ENCODE measurements at places on chromosomes 7 and 10.
A peak's percentile ranks its signal among the peaks of the same experiment; 100 is the strongest.

GRCh38 chr10:43653746-43654145, 5.1 kb upstream of the ZNF32 start:
- DNase-seq, result no peak

DNA sequence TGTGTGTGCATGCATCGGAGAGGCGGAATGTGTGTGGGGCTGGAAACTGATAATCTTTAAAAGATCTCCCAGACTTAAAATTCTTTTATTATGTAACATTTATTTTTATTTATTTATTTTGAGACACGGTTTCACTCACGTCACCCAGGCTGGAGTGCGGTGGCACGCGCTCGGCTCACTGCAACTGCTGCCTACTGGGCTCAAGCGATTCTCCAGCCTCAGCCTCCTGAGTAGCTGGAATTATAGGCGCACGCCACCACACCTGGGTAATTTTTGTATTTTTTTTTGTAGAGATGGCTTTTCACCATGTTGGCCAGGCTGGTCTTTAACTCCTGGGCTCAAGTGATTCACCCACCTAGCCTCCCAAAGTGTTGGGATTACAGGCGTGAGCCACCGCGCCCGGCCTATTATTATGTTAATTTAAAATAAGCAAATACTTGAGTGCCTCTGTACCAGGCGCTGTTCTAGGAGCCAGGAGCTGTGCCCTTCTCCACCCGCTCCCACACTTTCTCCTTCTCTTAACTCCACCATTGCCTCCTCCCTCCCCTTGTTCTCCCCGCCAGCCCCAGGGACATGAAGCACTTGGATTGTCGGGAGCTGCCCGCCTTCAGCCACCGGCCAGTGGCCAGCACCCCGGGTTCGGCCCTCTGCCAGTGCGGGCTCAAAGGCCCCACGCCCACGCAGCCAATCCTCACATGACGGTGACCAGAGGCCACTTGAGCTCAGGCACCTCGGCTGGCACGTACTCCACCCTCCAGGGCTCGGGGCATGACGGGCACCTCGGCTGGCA, 163.6 kb downstream of the DNAJB6 start:
- no peak for DNase-seq

- no peak for DNase-seq
Measured at GRCh38 chr10:90743291-90743690, 114.5 kb downstream of the HTR7 start.

DNA sequence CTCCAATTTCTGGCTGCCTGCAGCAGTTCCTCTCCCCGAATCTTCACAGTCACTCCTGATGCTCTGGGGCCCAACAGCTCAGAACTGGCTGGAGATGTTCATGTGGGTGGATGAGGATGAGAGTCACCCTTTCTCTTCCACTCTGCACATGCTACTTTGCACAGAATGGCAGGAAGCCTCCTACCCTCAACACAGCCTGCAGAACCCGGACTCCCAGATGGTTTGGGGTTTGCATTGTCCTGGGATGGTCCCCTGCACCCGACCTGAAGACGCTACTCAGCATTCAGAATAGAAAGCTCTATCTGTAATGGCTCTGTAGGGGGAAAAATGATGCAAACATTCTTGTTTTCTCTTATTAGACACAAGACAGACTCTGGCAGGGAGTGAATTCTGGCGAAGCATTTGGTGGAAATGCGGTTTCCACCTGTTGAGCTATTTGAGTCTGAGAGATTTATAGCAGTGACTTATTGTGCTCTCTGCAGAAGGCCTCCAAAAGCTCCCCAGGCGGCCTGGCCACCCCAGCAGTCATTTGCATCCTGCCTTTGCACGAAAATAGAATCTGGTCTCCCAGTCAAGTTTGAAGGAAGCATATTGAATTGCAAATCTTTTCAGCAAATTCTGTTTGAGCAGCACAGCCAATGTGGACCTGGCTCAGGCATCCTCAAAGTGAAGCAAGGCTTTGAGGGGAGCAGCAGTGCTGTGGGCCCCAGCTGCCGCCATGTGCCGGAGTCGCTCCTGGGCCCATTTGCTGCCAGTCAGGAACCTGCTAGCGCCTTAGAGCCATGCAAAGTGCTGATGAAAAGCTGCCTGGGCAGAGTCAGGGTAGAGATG, 309.3 kb downstream of the TCERG1L start:
- no peak for DNase-seq

DNA sequence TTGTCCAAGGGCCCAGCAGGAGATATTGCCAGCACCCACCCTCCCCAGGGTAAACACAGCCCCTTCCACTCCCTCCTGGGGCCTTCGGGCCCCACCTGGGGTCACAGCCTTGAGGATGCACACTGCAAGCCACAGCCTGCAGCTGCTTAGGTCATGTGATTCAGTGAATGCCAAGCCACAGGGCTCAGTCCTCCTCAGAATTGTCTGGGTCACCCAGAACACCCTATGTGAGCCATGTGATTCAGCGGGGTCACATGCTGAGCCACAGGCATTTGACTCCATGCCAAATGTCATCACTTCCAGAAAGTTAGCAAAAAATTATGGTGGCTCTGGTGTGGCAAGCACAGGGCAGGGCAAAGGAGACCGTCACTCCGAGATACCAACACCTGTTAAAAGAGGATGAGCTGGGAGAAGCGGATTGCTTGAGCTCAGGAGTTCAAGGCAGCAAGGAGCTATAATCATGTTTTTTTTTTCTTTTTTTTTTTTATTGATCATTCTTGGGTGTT, 17.2 kb upstream of the PSAP start:
- no peak for DNase-seq

DNA sequence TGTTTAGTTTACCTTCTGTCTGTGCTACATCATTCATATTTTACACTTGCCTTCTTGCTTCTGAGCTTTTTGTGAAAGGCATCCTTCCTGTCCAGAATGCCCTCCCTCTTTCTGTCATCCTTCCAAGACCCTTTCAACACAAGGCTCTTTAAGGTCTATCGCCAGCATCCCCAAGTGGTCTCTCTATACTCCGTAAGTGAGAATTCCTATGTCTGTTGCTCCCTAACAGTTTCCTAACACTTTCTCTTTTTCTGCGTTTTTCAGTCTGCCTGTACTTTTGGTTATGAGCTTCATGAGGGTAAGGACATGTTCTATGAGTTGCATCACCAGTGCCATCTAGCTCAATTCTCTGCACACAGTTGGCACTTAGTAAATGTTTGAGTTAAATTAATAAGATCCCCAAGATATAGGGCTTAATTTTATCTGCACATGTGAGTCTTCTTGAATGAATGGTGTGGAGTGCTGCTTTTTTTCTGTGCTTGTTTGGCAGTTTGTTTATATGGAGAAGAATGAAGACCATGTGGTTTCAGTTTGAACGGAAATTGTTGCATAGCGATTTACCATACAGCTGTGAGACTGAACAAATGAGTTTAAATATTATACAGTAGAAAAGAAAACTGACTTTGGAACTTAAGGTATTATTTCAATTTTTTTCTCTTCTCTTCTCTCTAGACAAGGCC, 29.4 kb downstream of the RABGEF1 start:
- DNase-seq, result no peak

DNA sequence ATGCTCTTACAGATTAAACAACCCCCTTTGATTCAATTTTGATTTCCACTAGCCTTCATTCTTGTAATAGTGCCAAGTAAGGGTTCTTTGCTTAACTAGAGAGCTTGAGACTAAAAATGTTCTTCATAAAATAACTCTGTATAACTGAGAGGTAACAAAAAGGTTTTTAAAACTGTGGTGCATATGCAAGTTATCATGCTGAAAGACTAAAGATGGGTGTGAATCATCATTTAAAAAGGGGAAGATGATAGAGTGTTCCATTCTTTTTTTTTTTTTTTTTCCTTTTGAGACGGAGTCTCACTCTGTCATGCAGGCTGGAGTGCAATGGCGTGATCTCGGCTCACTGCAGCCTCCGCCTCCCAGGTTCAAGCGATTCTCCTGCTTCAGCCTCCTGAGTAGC, 11.1 kb downstream of the MDFIC start:
- no peak for DNase-seq

GRCh38 chr10:451021-451471, 238.4 kb downstream of the DIP2C start:
- no peak for DNase-seq

DNA sequence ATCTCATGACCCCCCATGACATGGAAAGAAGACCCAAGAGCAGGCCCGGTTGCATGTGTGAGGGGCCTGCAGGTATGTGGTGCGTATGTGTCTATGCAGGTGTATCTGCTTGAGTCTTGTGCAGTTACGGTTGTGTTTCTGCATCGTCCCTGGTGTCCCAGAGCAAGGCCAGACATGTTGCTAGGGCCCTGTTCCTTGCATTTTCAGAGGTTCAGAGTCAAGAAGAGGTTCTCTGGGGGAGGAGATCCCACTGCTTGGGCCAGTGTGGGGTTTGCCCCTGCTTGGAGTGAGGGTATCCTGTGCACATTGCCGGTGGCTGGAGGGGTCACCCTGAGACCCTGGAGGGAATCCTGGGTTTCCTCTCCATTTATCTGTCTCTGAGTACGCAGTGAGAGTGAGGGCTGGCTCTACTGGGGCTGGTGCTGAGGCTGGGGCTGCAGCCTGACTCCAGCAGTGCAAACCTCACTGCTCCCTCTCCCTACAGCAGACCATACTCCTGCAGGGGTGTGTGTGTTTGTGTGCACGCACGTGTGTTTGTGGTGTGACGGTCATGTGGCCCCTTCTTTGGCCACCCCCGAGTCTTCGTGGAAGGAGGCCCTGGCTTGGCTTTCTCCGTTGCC, 4.1 kb downstream of the TRIM8 start:
- no peak for DNase-seq

DNA sequence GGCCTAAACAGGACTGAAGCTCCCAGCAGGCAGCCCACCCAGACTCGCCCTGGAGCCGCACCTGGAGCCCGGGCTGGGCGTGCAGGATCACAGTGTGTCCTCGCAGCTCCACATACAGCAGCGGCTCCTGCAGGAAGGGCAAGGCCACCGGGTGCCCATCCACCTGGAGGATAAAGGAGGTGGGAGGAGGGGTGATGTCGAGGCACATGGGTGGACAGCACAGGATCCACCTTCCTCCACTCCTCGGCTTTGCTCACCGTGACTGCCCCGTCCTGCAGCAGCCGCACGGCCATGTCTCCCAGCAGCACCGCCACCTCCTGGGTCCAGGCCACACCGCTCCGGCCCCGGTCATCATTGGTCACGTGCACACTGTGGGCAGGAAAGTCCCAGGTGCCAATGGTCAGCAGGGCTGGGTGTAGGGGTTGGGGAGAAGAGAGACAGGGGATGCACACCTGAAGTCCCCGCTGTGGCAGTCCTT, 16.8 kb downstream of the ATP6V1F start:
- DNase-seq, result no peak

DNA sequence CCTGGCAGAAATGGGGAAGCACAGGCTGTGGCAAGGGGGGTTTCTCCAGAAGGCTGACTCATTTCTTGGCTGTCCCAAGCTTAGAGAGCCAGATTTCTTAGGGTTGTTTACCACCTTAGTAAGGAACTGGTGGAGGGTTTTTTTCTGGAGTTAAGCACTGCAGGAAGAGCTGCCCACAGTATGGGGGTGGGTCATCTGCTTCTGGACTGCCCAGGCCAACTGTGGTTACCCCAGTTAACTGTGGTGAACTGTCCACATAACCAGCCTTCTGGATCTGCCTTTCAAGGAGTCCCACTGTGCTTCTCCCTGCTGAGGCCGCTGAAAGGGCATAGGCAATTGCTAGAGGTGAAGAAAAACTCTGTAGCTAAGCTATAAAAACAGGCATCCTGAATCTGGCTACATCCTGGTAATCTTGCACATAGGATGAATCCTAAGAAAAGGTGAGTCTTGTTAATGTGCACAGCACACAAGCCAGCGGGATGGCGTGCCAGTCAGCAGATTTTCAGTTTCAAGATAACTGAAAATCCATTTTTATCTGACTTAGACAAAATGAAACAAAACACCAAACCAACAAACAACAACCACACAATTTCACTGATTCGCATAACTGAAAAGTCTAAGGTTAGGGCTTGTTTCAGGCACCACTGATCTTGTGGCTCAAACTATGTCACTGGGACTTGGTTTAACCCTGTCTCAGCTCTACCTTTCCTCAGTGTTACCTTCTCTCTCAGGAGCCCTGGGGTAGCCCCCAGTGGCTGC, 21.6 kb upstream of the TSPAN33 start:
- DNase-seq, result no peak

GRCh38 chr7:2873146-2873545, 29.0 kb upstream of the GNA12 start:
- DNase-seq, result peak; percentile 70

GRCh38 chr7:92437956-92438491, 9.3 kb upstream of the GATAD1 start:
- no peak for DNase-seq

- DNase-seq, result no peak
Measured at GRCh38 chr7:154423231-154423630, 371.0 kb downstream of the DPP6 start.

DNA sequence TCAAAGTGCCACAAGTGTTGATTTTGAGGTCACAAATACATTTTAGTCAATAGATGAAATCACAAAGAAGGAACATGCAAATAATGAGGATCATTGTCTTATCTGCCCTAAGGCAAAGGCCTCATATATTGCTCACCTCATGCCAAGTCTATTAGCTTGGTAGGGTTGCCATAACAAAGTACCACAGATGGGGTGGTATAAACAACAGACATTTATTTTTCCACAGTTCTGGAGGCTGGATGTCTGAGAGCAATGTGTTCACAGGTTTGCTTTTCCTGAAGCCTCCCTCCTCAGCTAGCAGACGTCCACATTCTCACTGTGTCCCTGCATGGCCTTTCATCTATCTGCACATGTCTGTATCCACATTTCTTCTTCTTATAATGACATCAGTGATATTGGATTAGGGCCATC, 59.6 kb downstream of the RELN start:
- no peak for DNase-seq

DNA sequence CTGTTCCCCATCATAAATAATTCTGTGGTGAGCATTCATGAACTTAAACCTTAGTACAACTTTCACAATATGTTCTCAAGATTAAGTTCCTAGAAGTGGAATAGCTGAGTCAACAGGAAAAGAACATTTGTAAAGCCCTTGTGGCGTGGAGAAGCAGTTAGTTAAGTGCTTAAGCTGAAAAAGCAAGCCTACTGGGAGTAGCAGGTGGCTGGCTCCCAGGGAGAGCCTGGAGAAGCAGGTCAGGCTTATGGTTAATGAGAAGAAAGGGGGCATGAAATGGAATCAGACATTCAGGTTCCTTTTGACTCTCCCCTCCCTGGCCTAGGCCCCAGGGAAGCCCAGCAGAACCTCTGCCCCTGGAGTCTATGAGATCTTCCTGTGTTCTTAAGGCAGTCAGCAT, 35.3 kb downstream of the VSTM4 start:
- DNase-seq, result no peak

DNA sequence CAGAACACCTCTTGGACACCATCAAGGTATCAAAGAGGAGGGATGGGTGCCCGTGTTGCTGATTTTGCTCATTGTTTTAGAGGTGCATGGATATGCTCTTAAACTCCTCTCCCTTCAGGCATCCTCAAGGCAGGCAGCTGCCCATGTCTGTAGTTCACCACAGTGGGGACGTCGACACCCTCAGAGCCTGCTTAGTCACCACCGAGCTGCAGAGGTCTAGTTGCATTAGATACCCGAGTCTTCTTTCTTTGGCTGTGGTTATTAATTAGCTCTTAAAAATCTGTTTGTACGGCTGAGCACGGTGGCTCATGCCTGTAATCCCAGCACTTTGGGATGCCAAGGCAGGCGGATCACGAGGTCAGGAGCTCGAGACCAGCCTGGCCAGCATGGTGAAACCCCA, 24.7 kb upstream of the TSPAN13 start:
- no peak for DNase-seq

All from kidney capillary endothelial cell (primary cell).